ENCODE measurements at places on chromosomes 4 and X. TPM values are rescaled to one million over a fixed set of nuclear protein-coding genes. Genes with fewer than 3 reads are reported as not detected.

Gene GAB1
- total RNA-seq: 48.9 TPM

Gene BEX1
- 0.77 TPM for total RNA-seq

Gene RAI2
- total RNA-seq: 1.7 TPM

Gene CACNA1F
- 1.0 TPM for total RNA-seq

Gene RAP1GDS1
- 42.3 TPM for total RNA-seq

Gene SYNPO2
- total RNA-seq: 266 TPM

Gene PDE5A
- 17.6 TPM for total RNA-seq

Gene NSG1
- total RNA-seq: 2.4 TPM

- no peaks in the 10 kb centered on the region for H3K4me1 ChIP-seq
- no peak for DNase-seq
- H3K27me3 ChIP-seq: no peaks in the 10 kb centered on the region
- H3K4me3 ChIP-seq: no peak overlapping the region
- no peaks in the 10 kb centered on the region for H3K36me3 ChIP-seq
Observed at GRCh38 chr4:41380511-41381157, 123.9 kb downstream of the UCHL1 start.

- H3K4me1 ChIP-seq: no peaks in the 10 kb centered on the region
- H3K36me3 ChIP-seq: no peaks in the 10 kb centered on the region
- no peak overlapping the region for H3K27ac ChIP-seq
- DNase-seq: no peak
Observed at GRCh38 chrX:33204889-33205288, 6.5 kb downstream of the DMD start.

DNA sequence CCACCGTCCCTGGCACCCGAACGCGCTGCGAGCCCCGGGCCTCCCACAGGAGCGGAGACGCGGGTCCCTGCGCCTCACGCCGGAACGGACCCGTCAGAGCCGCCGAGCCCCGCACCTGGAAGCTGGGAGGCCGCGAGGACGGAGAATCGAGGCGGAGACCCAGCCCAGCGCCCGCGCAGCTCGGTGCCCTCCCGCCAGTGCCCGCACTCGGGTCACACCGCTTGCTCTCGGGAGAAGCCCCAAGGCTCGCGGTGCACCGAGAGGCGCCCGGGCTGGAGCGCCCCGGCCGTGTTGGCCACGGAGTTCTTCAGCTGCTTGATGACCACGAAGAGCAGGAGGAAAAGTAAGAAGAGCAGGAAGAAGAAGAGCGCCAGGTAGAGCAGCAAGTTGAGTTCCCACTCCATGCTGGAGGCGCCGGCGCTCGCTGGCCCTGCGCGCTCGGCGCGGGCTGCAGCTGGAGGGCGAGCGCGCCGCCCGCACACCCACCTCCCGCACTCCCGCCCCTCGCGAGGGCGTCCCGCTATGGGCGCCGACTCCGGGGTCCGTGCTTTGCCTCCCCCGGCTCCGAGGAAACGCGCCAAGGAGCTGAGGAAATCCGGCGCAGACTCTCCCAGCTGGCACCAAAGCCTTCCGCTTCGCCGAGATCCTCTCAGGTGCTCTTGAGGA lies at the start of gene SMIM43:
Gene SMIM43 (minus strand): TSS at position 463 of the 666 bp plus-strand sequence. CDS start 59 bp downstream, at position 404.
- H3K27me3 ChIP-seq: peaks cover 11% of the 10 kb centered on the region
- no peaks in the 10 kb centered on the region for H3K36me3 ChIP-seq
- H3K27ac ChIP-seq: no peak within 1 kb of the TSS
- DNase-seq: no peak

- no peaks in the 10 kb centered on the region for H3K36me3 ChIP-seq
- H3K27me3 ChIP-seq: no peaks in the 10 kb centered on the region
- H3K4me1 ChIP-seq: no peaks in the 10 kb centered on the region
Observed at GRCh38 chrX:17500145-17500579, 125.2 kb downstream of the NHS start.

GRCh38 chrX:623599-624315 lies 6.8 kb upstream of the SHOX start:
- no peaks in the 10 kb centered on the region for H3K36me3 ChIP-seq
- H3K27ac ChIP-seq: no peak overlapping the region
- H3K4me3 ChIP-seq: no peak overlapping the region

- H3K27ac ChIP-seq: no peak overlapping the region
- peaks cover 4% of the 10 kb centered on the region for H3K36me3 ChIP-seq
- no peaks in the 10 kb centered on the region for H3K4me1 ChIP-seq
- no peak overlapping the region for H3K4me3 ChIP-seq
Observed at GRCh38 chr4:6582889-6583490, 8.0 kb downstream of the MAN2B2 start.

GRCh38 chr4:128353791-128354190 lies 66.2 kb upstream of the PGRMC2 start:
- no peak overlapping the region for H3K4me3 ChIP-seq
- DNase-seq: no peak
- peaks cover 4% of the 10 kb centered on the region for H3K4me1 ChIP-seq
- no peaks in the 10 kb centered on the region for H3K27me3 ChIP-seq

DNA sequence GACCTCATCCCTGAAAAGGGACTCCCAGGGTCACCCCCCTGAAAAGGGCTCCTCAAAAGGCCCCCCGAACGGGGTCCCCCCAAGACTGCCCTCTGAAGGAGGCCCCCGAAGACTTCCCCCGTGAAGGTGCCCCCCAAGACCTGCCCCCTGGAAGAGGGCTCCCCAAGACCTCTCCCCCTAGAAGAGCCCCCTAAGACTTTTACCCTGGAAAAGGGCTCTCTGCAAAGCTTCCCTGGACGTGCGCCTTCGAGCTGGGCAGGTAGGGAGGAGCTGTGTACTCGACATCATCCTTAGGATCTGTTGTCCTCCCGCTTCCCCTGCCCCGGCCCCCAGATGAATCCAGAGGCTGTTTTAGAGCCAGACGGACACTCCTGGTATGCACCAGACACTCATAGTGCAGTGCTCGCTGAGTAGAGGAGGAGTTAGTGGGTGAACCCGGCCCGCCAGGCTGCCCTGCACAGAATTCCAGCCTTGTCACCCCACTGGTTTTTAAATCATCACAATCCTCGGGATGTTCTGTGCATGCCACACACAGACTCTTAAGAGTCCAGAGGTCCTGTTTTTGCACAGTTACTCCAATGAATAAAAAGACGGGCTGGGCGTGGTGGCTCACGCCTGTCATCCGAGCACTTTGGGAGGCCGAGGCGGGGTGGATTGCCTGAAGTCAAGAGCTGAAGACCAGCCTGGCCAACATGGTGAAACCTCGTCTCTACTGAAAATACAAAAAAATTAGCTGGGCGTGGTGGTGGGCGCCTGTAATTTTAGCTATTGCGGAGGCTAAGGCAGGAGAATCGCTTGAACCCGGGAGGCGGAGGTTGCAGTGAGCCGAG lies 5.7 kb upstream of the SLC25A6 start:
- H3K4me3 ChIP-seq: no peak overlapping the region
- no peaks in the 10 kb centered on the region for H3K27me3 ChIP-seq
- no peaks in the 10 kb centered on the region for H3K4me1 ChIP-seq
- no peaks in the 10 kb centered on the region for H3K36me3 ChIP-seq

DNA sequence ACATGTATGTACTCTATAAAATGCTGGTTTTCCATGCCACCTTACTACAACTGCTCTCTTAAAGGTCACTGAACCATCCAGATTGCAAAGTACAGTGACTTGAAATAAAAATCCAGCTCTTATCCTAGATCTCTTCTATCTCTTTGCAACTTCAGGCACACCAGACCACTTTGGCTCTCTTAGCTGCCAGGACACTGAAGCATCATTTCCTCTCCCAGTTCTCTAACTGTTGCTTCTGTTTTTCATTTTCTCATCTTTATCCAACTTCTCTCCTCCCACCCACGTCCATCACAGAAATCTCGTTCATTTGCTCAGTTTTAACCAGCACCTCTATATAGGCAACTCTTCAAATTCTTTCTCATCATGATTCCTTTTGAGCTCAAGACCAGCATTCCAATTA lies 74.3 kb downstream of the METTL14 start:
- no peak for DNase-seq
- H3K4me3 ChIP-seq: no peak overlapping the region
- no peak overlapping the region for H3K27ac ChIP-seq
- no peaks in the 10 kb centered on the region for H3K36me3 ChIP-seq
- H3K27me3 ChIP-seq: no peaks in the 10 kb centered on the region

DNA sequence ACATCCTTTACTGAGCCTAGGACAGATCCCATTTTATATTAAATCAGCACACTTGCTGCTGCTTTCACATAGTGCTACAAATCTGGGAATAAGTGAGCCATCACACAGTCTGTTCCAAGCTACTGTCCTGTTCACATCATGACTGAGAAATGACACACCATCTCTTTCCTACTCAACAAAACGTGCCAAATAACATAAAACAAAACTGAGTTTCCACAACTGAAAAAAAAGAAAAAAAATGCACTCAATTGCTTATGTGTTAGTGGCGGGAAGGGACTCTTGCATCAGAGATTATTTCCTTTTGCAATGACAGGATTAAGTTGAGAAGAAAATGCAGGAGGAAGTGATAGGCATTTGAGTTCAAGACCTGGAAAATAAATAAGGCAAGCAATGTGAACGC lies 109.0 kb downstream of the SHROOM4 start:
- no peak for DNase-seq
- no peaks in the 10 kb centered on the region for H3K27me3 ChIP-seq
- H3K4me1 ChIP-seq: no peaks in the 10 kb centered on the region
- no peak overlapping the region for H3K27ac ChIP-seq

GRCh38 chr4:115028682-115029410 lies 84.6 kb downstream of the NDST4 start:
- H3K36me3 ChIP-seq: no peaks in the 10 kb centered on the region
- no peak for DNase-seq
- H3K27me3 ChIP-seq: no peaks in the 10 kb centered on the region
- H3K4me1 ChIP-seq: no peaks in the 10 kb centered on the region
- no peak overlapping the region for H3K27ac ChIP-seq

All from colonic mucosa (tissue), 4 donors.